ENCODE measurements at places on chromosomes 7 and 10. TPM values are rescaled to one million over a fixed set of nuclear protein-coding genes. Genes with fewer than 3 reads are reported as not detected.

DNA sequence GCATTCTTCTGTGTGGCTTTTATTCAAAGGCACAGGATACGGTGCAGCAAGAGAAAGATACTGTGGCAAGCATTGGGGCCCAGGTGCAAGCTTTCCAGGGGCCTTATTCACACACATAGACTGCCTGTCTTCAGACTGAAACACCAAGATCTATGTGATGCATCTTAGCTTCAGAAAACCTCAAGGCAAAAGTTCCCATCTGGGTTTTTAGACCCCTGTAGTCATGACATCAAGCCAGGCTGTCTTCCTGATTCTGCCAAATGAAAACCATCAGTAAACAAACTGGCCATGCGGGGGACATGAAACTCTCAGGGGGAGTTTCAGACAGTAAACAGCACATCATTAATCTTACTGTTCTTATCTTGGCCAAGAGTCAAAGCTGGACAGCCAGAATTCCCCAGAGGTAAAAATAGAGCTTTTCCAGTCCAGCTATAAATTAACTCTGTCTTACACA lies 9.8 kb downstream of the AGBL3 start:
- no peak for DNase-seq

Gene PTF1A
- not detected for polyA plus RNA-seq

Gene EPO
- 0.10 TPM for polyA plus RNA-seq

Gene TMEM176B
- 14.2 TPM for polyA plus RNA-seq

DNA sequence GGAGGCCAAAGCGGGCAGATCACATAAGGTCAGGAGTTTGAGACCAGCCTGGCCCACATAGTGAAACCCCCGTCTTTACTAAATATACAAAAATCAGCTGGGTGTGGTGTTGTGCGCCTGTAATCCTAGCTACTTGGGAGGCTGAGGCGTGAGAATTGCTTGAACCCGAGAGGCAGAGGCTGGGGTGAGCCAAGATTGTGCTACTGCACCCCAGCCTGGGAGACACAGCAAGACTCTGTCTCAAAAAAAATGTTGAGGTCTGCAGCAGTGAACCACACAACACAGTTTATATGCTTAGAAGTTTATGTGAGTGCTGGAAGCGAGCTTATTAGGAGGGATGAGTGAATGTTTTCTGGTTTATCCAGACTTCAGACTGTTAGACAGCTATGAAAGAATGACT lies 10.4 kb downstream of the LHPP start:
- no peak for DNase-seq

Gene LEP
- polyA plus RNA-seq = 0.12 TPM

Gene PNLIPRP3
- polyA plus RNA-seq = not detected

DNA sequence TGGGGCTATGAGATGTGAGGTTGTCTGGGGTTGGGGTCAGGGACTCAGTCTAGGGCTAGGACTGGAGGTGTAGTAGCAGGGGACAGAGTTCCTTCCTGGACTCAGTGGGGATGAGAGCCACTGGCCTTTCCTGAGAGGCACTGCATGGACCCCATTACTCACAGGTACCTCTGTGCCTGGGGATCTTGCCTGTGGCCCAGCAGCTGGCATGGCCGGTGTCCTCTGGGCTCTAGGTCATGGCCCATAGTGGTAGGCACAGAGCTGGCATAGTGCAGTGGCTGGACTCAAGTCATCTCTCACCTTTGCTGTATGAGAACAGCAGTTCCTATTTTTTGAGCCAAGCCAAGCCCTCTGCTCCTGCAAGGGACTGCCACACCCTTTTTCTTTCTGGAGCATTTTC lies 51.9 kb downstream of the NEURL1 start:
- no peak for DNase-seq

Gene FIS1
- polyA plus RNA-seq = 129 TPM

DNA sequence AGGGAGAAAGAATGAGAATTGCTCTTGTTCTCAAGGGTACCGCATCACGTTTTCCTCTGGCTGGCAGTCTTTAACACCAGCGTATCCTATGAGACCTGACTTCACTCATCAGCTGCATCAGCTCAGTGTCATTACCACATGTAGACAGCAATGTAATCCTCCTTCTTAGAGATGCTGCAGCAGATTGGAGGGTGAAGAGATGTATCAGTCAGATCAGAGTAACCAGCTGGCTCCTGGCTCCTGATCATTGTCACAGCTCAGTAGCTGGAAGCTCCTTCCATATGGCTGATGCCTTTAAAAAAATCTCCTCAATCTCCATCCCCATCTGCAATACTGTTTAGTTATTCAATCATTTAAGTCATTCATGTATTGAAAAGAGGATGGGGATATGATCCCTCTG lies 39.7 kb upstream of the EPHB6 start:
- no peak for DNase-seq

Gene CPEB3
- 2.7 TPM for polyA plus RNA-seq

Gene GDF10
- 2.0 TPM for polyA plus RNA-seq

Gene GIMAP8
- polyA plus RNA-seq = 5.5 TPM

DNA sequence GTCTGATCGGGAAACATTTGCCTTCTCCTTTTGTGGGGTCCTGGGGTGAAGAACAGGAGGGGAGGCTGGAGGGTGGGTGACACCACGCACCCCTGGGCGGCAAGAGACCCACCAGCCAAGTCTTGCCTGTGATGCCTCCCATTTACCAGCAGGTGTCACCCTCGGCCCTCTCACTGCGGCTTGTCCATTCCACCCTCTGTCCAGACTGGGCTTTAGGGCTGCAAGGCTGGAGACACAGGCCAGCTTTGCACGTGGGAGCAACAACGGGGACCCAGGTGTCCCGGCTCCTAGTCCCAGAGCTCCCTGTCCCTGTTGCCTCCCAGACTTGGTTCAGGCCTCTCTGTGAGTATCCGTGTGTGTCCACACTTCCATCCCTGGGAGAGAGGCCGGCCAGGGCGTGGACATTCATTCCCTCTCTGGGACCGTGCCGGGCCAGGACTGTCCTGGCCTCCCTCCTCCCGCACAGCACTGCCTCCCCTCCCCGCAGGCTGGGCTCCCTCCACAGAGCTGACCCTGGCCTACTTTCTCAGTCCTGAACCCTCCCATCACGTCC lies 36.2 kb upstream of the GTF2IRD1 start:
- DNase-seq = peak; percentile 70

Gene CCL26
- polyA plus RNA-seq = 0.82 TPM

Gene CRHR2
- polyA plus RNA-seq = 5.8 TPM

Gene FAM25G
- polyA plus RNA-seq = not detected

DNA sequence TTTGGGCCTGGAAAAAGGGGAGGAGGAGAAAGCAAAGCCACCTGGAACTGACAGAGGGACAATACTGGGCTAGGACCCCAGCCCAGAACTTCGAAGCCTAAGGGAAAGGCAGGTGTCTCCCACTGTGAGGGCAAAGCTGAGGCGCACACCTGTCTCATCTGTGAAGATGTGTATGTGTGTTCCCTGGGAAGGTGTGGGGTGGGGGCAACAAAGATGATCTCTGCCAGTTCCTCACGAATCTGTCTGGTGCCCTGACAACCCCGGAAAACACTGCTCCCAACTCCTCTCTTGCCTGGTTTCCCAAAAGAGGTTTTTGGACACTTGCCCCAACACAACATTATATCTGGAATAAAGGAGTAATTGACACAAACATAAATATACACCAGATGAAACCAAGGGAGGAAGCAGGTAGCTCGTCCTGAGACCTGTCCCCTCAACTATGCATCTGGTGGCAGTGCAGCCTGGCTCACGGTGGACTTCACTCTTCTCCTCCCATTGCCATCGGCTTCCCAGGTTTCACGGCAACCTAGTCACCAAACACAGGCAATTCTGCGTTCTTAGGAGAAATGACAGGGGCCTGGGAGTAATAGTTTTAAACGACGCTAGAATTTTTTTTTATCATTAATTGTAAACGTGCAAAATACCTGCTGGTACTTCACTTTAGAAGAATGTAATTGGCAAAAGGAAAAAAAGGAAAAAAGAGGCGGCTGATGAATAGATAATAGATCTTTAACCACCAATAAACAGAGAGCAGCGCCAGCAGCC lies 1.7 kb upstream of the EMX2 start:
- DNase-seq = no peak

DNA sequence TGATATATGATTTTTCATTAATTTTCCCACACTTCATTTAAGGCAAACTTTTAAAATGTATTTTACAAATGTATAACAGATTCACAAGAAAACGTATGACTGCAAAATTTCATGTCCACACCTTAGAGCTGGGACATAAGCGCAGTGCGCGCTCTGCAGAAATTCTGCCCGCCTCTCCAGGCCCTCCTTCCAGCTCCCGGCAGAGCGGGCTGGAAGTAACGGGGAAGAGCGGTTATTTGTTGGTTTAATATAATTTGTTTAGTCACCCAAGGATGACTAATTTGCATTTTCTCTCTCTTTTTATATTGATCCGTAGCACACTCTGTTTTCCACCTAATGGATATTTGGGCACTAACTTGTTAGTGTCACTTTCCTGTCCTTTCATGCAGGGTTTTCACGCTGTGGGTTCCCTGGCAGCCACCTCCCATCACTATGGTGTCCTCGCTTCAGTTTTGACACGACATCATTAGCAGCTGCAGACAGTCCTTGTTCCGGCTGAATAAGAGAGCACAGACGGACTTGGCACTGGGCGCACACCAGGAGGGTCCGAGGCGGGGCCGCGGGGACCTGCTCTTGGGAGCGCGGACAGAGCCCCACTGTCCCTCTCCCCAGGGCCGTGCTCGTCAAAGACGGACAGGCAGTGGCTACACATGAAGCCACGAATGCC lies 129.2 kb upstream of the SEC61G start:
- DNase-seq = peak; percentile 15

Gene LIPM
- polyA plus RNA-seq = not detected

Gene FOXI2
- polyA plus RNA-seq = 0.29 TPM

DNA sequence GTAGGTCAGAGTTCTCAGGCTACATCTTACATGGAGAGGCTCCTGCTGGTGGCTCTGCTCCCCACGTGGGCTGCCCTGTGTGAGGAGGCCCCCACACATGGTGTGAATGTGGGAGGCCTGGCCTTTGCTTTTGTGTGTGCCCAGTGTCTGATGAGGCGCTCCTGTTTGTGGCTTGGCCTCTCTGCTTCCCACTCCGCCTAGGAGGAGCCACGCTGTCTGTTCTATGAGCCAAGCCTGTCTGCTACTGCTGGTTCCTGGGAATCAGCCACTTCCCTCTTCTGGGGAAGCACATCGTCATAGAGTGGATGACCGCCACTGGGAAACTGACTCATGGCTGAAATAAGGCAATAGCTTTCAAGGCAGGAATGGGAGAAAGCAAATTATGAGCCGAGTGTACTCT lies 87.1 kb downstream of the CYP26A1 start:
- no peak for DNase-seq

DNA sequence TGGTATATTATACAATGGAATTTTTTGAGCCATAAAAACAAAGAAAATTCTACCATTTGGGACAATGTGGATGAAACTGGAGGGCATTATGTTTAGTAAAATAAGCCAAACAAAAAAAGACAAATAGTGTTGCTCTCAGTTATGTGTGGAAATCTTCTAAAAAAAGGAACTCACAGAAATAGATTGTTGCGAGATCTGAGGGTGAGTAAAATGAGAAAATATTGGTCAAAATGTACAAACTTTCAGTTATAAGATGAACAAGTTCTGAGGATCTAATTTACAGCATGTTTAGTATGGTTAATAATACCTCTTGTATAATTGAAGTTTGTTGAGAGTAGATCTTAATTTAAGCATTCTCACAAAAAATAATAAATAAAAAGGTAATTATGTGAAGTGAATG lies 291.2 kb downstream of the KIF20B start:
- DNase-seq = no peak

Gene SCIN
- polyA plus RNA-seq = 1.3 TPM

Gene CTAGE15
- not detected for polyA plus RNA-seq

Gene GPR85
- 2.3 TPM for polyA plus RNA-seq

DNA sequence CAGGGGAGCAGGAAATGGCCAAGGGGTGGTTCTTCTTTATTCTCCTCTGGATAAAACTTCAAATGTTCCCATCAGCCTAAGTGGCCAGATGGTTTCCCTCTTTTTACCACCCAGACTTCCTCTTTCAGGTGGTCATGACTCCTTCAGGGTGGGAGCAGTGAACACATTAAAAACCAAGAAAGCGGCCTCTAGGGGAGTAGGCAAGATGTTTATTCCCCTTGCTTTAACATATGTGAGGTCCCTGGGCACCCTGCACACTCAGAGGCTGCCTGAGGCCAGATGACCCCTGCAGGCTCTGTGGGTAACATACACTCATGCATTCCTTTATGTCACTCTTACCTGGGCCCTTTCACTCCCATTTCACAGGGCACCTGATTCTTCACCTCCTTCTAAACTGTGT lies 357.4 kb downstream of the ABCA13 start:
- no peak for DNase-seq

Gene CYP2C9
- polyA plus RNA-seq = not detected

DNA sequence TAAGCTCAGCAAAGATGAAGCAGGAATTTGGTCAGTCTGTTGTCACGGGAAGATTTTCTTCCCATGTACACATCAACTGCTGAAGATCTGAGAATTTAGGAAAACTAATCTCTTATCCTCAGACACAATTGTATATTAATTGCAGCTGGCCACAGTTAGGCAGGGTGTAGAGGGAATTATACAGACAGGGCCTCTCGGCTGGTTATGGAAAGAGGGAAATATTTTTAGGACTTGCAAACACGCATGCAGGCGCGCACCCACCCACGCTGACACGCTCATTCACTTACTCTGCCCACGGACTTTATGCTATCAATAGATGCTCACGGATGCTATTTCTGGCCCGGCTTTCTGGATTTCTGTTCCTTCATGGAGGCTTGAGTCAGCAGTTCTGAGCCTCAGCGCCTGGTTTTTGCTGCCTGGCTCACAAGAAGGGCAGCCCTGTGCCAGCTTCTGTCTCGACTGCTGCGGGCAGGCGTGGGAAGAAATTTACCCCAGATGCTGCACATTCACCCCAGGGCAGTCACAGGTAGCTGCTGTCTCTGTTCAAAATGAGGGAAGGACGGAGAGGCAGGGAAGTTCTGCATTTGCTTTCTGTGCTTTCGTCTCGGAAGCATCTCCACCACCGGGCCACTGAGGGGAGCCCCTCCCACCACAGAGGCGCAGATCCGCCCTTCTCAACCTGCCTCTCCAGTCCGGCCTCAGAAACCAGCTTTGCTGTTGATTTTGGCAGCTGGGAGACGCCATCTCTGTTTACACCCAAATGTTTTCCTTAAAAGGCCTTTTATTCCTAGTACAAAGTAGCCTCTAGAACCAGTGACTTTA lies 116.3 kb upstream of the BTBD16 start:
- peak; percentile 76 for DNase-seq

- no peak for DNase-seq
Measured at GRCh38 chr7:108455551-108455997, 662 bp downstream of the NRCAM start.

- DNase-seq = no peak
Measured at GRCh38 chr7:77894574-77895091, 96.1 kb downstream of the PHTF2 start.

Measured in muscle of back (tissue), 13 donors.